ENCODE measurements at places on chromosomes 6 and 20.
A peak's percentile ranks its signal among the peaks of the same experiment; 100 is the strongest.

- DNase-seq, result peak; percentile 14
Observed at GRCh38 chr6:147154454-147154853, 49.8 kb upstream of the STXBP5 start.

DNA sequence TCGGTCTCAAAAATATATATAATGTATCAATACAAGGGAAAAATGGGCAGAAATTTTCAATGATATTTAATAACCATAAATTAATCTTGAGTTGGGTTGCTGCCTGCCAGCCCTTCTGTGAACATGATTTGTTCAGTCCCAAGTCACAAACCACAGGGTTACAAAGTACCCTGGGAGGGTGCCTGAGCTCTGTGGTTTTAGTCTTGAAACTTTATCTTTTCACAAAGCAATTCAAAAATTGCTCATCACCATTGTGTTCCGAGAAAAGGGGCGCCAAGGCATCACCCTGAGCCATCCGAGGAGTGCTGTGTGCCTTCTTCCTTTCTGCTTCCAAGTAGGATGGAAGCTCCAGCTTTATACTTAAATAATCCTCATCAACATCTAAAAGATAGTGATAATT is 141.6 kb upstream of the AKAP12 start:
- DNase-seq, result no peak

DNA sequence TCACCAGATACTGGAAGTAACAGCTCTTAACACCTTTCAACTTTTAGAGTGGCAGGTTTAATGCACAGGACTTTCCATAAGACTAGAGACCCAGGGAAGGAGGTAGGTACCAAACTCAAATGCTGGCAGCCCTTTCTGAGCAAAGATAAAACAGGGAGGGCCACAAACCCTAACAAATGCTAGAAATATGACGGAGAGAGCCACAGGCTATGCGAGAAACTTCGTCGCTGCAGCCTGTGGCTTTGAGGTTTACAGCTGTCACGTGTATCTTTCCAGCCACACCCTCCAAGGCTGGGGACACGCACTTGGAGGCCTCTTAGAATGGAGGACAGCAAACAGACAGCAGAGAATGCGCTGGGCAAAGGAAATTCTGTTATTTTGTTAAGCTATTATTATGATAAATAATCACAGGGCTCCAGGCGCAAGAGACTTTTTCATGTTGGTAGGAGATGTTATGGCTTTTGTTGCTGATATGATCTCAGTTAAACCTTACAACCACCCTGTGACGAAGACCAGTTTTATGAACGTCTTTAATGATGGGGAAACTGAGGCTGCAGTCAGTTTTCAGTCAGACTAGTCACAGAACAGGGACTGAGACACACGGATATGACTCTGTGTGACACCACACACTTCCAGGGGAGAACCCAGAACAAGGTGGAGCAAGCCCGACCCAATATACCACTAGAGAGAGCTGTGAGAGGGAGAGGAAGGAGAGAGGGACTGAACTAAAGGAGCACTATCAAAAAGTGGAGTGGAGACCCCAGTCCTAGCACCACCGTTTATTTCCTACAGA is 2.0 kb downstream of the TRAM2 start:
- DNase-seq, result no peak

- DNase-seq, result no peak
Observed at GRCh38 chr6:159609652-159610178, 83.3 kb downstream of the SOD2 start.

DNA sequence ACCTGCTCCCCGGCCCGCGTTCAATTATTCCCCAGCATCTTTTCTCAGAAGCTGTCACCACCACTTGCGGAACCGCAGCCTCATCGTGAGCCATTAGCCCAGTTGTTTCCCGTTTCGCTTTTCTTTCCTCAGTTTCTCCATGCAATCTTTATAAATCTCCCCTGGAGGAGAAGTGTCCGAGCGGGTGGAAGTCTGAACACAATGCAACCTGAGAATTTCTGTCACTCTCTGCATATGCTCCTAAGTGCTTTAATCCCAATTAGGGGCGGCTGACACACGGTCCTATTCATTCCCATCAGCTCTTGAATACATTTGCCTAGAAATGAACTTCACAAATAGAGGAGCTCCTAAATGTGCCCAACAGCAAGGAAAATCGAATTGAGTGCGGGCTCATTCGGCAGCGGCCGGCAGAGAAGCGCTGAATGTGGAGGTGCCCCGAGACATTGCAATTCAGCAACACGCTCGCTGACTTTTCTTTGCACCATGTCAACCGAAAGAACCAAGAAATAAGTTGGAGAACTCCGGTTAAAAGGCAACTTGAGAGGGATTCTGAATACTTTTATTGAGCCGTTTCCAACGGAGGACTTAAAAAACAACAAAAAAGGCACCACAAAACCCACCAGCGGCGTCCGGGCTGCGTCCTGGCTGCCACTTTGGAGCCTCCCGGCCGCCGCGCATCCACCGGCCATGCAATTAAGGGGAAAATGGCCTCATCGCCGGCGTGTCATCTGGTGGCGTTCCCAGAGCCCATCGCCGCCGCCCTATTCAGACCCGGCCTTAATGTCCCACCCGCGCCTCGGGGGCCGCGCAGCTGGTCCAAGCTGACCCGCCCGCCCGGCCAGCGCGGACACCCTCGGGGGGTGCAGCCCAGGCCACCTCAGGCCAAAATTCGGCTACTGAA is 3.9 kb upstream of the PRDM13 start:
- DNase-seq, result no peak

GRCh38 chr20:38607351-38607750 is 5.7 kb downstream of the ARHGAP40 start:
- DNase-seq, result no peak

- no peak for DNase-seq
Observed at GRCh38 chr20:10521068-10521831, 86.1 kb downstream of the SLX4IP start.

DNA sequence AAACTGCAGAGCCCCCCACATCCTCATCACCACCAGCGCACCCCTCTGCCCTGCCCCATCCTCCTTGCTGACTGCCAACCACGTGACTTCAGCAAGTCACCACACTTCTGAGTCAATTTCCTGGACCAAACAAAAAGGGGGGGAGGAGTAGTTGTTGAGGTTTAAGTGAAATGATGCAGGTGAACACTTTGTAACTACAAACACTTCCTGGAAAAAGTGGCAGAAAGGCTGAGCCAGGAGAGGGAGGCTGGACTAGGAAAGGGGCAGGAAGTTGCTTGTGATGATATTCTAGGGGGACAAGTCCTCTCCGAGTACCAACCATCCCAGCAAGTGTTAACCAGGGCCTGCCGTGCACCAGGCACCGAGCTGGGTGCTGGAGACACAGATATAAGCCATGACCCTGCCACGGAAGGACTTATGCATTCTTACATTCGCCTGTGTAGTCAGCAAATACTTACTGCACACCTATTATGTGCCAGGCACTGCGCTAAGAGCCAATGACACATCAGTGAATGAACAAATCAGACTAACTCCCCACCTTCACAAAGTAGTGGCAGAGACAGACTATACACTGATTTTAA is 67.3 kb downstream of the PREX1 start:
- no peak for DNase-seq
